ENCODE measurements at places on chromosomes 16 and 17.

GRCh38 chr16:4594433-4595410, 20.0 kb downstream of the UBALD1 start:
- no peak for DNase-seq

- DNase-seq, result no peak
These were observed 30.5 kb downstream of the KIAA0753 start for GRCh38 chr17:6610011-6610410.

GRCh38 chr17:53058031-53058430, 764.7 kb upstream of the KIF2B start:
- no peak for DNase-seq

DNA sequence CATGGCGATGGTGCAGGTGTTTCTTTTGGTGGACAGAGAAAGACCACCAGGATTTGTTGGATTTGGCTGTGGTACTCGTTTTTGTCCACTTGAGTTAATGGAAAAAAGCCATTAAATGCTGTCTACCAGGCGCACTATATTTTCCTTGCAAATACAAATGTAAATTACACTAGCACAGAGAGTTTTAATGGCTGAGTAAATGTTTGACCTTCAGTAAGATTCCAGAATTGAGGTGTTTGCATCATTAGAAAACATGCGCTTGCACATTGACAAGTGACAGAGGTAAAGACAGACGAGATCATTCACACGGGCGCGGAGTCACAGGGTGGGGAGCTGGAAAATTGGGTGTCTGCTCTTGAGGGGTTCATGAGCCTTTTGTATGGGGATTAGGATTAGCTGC, 53.5 kb upstream of the AKTIP start:
- DNase-seq, result no peak

DNA sequence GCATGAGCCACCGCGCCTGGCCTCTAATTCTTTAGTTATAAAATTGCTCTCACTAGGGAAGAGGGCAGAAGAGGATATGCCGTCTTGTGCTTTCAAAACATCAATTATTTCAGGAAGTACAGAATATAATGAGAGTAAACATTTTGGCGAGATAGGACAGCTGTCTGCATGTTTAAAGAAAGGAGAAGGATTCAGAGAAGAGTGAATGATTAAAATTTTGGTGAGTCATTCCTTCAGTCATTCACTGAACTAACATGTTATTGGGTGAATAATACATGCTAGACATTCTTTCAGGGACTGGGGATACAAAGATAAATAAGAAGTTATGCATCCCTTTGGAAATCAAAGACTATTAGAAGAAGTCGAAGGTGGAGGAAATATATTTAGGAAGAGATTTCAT, 590.3 kb upstream of the GOT2 start:
- DNase-seq, result no peak

All from CD4-positive, alpha-beta T cell treated with Interleukin-21 for 1 hour (primary cell).